ENCODE measurements at places on chromosomes 16 and 17.

DNA sequence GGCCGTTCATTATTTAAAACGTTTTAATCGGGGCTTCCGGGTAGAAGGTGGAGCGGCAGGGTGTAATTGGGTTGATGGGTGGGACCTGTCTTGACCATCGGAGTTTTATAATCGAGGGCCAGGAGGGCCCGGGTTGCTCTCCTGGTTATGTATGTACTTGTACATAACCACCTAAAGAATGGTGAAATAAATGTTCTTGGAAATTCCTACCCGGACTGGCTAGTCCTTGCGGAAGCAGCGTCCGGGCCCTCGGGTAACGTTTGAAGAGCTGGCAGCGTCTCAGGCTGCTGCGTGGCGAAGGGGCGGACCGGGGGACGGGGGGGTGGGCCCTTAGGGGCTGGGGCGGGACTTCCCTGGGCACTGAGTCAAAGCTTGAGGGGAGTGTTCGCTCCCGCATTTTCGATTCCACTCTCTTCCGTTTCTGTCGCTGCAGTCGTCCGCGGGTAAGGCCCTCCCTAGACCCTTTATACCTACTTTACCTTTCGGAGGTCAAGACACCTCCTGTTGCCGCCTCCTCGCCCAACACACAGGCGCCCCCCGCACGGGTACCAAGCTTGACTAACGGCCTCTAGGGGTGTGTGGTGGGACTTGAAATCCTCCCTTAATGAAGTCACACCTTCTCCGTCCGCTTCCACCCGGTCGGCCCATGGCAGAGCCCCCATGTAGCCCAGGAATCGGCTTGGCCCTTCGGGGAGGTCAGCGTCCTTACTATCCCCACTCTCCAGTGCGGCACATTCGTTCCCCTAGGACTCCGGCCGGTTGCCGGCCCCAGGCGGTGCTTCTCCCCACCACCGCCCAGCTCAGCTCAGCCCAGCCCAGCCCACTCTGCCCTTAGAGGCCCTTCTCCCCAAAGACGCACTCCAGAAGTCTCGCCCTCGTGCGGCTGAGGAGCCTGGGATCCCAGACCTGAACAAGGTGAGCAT is at the start of gene TMEM106A:
TMEM106A (plus strand) TSS at position 396 of the 923 bp plus-strand sequence. CDS start 1,167 bp downstream, outside the sequence.
- DNase-seq = peak; percentile 45

- DNase-seq = no peak
Measured at GRCh38 chr16:86653285-86654006, 75.1 kb downstream of the FOXL1 start.

- no peak for DNase-seq
Measured at GRCh38 chr17:75153780-75154194, 525 bp downstream of the JPT1 start.

DNA sequence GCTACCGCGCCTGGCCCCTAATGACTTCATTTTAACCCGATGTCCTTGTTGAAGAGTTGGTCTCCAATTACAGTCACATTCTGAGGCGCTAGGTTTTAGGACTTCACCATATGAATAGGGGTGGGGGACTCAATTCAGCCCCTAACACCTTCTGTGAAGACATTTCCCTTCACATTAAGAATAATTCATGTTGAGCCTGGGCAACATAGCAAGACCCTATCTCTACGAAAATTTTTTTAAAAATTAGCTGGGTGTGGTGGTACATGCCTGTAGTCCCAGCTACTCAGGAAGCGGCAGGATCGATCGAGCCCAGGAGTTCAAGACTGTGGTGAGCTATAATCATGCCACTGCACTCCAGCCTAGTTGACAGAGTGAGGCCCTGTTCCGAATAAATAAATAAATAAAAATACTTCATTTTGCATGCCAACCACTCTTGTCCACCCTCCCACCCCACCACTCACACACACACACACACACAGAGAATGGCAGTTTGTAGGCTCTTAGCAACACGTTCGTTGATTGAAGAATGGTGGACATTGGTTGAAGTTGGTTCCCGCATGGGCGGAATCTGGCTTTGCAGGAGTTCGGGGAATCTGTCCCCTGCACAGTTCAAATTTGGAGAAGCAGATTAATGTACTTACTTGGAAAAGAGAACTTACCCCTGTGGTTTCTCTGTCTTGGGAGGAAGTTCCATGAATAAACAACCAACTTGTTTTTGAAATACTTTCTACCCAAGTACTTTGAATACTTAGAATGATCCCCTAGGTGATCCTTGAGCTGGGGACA is 27.8 kb upstream of the TVP23A start:
- peak; percentile 74 for DNase-seq

DNA sequence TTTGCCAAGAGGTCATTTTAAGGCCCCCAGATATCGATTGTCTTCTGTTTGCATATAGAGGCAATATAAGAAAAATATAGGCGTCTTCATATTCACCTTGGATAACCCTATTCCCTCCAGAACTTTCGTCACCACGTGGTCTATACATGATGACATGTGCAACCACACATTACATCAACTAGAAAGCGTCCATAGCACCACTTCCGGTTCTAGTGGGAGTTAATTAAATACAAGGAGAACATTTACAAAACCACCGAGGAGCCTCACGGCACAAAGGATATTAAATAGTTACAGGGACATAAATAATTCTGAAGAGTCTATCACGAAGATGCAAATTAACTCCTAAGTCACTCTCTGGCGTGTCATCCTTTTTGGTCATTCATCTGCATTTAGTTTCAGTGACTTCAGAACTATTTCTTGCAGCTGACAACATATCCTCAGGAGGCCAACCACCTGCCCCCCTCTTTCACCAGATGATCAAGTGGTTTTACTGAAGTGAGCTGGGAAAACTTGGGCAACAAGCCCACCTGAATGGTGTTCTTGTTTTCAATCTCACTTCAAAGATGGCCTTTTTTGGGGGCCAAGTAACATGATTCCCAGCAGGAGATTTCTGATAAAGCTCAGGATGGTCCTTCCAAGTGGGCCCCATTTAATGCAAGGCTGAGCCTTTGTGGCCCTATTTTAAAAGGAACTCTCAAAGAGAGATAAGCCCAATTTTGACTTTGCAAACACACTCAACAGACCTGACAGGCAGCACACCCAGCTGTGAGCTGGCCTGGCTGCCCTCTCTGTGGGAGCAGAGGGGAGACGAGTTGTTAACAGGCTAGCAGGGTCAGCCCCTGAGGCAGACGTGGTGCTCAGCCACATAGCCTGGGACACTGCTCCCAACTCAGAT is 15.3 kb downstream of the CMTM3 start:
- no peak for DNase-seq

DNA sequence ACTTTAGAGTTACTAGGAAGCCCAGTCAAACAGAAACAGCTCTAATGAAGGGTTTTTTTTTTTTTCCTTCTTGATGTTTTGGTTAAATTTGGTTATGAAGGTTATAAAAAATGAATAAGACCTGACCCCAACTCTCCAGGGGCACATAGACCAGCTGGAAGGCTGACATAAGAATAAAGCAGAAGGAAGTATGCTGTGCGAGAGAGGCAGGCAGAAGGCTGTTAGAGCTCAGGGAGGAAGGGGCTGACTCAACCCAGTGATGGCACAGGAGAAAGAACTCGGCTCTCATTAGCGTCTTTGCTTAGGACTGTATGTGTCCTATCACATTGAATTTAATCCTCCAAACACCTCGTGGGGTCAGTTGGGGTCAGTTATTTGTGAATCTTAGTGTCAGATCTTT is 474.6 kb downstream of the PMP22 start:
- DNase-seq = no peak

GRCh38 chr16:7025616-7026190 is 306.9 kb upstream of the RBFOX1 start:
- DNase-seq = peak; percentile 72

GRCh38 chr17:37750768-37751475 is 6.1 kb upstream of the HNF1B start:
- no peak for DNase-seq

GRCh38 chr17:21454441-21454840 is 78.3 kb downstream of the KCNJ12 start:
- DNase-seq = no peak

GRCh38 chr16:68644715-68645493 is at the start of gene CDH3:
TSS of gene CDH3 (plus strand) at chr16:68645310. CDS start at chr16:68645380, 70 bp downstream.
- DNase-seq = no peak

DNA sequence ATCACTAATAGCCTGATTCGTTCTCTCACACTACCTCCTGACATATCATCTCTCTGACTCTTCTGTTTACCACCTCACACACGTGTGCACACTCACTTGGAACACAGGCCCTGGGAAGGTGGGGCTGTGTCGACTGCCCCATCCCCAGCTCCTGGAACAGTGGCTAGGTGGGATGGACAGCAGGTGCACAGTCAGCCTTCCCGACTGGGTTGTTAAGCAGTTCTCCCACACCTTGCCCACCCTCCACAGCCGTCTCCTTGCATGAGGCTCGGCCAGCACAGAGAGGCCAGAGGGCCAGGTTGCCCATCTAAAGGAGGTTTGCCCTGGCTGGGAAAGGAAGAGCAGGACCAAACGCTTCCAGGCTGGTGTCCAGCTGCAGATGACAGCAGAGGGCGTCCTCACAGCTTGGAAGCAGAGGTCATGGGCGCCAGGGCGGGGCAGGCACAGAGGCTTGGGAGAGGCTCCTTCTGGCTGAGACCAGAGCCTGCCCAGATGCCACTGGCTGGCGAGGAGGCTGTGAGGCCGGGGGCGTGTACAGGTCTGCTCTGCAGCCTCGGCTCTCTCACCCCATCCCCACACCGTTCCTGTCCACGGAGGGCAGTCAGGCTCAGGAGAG is 92.8 kb downstream of the AMFR start:
- peak; percentile 85 for DNase-seq

DNA sequence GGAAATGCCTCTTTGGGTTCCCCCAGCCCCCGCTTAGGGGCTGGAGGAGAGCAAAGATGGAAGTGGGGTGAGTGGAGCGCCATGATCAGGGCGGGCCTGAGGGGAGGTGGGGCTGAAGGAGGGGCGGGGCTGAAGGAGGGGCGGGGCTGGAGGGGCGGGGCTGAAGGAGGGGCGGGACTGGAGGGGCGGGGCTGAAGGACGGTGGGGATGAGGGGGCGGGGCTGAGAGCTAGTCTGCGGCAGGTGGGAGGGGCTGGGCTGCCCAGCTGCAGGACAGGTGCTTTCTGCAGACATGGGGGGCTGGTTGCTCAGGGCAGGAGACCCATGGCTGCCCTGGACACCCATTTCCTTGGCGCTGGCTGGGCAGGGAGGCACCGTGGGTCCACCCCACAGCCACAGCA is 39.1 kb upstream of the PABPN1L start:
- DNase-seq = no peak

DNA sequence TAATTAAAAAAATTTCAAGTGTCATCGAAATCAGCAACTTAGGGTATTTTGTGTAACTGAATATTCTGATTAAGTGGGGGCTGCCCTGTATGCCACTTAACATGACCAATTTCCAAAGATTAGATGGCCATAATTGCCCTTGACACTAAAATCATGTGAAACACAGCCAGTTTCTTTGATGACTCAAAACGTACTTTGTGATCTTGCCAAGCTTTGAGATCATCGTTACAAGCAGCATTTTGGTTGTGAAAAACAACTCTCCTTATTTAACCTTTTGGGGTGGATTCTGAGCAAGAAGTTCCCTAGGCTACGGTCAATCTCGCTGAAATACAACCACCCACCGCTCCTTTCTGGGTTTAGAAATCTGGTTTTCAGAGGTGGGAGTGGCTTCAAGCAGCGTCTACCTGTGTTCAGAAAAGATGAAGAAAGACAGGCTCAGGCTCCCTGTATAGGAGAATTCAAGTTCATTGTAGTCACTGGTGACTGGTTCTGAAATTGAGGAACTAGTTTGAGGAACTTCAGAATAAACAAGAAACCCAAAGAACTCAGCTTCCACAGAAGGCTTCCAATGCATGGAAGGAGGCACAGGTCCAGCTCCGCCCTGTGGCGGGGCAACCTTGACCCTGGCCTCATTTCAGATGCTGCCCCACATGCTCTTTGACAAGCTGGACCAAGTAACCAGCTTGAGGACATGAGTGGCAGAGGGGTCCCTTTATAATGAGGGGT is 9.4 kb downstream of the MAP3K14 start:
- DNase-seq = peak; percentile 71

GRCh38 chr16:78742501-78743283 is 643.2 kb downstream of the WWOX start:
- DNase-seq = peak; percentile 27
